ENCODE measurements at places on chromosomes 2 and 18.

GRCh38 chr2:101063352-101064124 is 61.4 kb downstream of the RPL31 start:
- no peak for DNase-seq

GRCh38 chr2:214088536-214088935 is 322.3 kb upstream of the VWC2L start:
- no peak for DNase-seq

DNA sequence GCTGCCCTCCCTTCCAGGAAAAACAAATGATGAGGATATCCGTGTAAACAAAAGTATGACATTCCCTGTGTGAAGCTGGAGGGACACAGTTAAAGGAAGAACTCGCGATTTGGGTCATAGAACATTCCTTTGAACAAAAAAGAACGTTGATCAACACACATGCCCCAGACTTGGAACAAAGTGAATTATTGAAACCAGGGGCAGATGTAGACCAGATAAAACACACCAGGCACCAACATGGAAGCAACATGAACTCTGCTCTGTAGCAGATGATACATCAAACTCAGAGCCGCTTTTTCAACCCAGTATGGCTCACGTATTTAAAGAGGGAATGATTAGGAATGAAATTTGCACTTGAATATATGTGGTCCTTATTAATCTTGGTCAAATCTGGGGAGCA is 206.5 kb downstream of the TMEM182 start:
- no peak for DNase-seq

GRCh38 chr2:95316466-95317122 is 19.4 kb downstream of the KCNIP3 start:
- DNase-seq = no peak

GRCh38 chr2:105454801-105455485 is 56.1 kb upstream of the FHL2 start:
- DNase-seq = peak; percentile 18

DNA sequence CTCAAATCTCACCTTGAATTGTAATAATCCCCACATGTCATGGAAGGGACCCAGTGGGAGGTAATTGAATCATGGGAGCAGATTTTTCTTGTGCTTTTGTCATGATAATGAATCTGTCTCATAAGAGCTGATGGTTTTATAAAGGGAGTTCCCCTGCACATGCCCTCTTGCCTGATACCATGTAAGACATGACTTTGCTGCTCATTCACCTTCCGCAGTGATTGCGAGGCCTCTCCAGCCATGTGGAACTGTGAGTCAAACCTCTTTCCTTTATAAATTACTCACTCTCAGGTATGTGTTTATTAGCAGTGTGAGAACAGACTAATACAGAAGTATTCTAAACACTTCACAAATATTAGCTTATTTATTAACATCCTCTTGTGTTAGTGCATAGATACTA is 516.7 kb downstream of the LRRTM4 start:
- DNase-seq = no peak

GRCh38 chr18:59814891-59815290 is 84.9 kb upstream of the PMAIP1 start:
- DNase-seq = no peak

GRCh38 chr2:6297238-6297637 is 568.5 kb downstream of the CMPK2 start:
- DNase-seq = no peak

GRCh38 chr18:69002233-69002632 is 204.4 kb downstream of the CCDC102B start:
- DNase-seq = no peak

- peak; percentile 58 for DNase-seq
Measured at GRCh38 chr18:74990563-74991081, 218.3 kb downstream of the PTGR3 start.

All from activated CD4-positive, alpha-beta T cell treated with anti-CD3 and anti-CD28 coated beads, Interleukin-10, Interleukin-2, amounts not matched to agents 100 ng/mL and 50 ng/mL, durations not matched to agents 16 hours and 8 hours (primary cell).